AG09319 (cell line): ENCODE measurements at places on chromosomes 5 and 9.

GRCh38 chr9:80648336-80648735 is 1041.0 kb downstream of the TLE1 start:
- no peak for DNase-seq

DNA sequence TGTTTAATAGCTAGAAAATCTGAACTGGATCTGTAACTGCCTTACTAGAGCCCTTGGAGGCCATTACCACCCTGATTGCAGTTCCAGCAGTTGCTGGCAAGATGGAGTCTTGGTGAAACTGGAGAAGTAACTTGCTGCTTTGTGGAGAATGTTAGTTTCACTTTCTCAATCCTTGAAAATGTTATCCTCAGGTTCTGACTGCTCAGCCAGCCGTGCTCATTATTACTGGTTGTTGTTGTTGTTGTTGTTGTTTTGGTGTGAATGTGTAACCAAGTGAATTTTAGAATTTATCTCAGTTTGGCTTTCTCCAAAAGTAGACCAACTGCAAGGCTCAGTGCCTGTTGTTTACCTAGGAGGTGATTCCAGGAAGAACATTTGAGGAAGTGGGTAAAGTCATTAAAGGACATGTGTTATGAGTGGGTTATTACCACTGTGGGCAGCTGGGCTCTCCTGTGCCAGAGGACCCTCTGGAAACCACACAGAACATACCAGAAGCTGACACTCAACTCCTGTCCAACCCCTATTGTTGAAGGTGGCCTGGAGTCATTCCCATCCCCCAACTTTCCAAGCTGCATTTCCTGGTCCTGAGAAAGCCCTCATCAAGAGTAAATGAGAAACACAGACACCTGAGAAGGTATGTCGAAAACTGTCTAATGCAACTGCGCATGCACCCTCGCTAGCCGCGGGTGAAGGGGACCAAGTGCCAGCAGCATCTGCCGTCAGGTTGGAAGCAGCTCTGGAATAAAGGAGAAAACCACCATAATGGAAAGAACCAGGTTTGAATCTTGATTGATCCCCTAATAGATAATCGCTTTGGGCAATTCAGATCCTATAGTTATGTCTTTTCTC is 111.6 kb downstream of the CMYA5 start:
- DNase-seq: no peak

- DNase-seq: no peak
These were observed 13.4 kb upstream of the LTC4S start for GRCh38 chr5:179780362-179780761.

DNA sequence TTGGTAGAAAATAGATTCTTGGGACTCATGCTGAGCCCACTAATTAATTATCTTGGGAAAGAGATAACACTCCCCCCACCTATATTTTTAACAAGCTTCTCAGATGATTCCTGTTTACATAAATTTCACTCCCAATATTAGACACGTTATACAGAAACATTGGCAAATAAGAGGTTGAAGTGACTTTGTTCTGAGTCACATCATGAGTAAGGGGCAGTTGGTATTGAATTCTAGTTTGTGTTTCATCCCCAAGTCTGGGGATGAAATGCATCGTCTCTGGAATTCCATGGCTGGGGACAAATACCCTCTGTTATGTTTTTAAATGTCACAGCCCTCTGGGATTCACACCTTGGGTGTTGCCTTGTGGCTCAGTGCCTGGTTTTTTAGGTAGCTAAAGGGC is 41.0 kb downstream of the BASP1 start:
- DNase-seq: no peak

DNA sequence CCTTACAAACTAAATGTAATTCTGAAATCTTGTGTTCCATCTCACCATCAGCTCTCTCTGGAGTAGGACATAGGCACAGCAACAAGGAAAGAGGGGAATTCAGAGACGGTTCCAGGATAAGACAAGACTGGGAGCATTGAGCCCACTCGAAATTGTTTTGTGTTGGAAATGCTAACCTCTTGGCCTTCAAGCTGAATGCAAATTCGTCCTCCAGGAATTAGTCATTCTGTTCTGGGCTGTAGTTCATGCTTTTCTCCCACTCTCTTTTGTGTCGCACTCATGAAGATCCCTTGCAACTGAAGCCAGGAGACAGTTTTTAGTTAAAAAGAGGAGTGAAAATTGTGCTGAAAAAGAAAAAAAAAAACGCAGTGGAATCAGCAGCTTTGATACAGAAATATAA is 121.7 kb upstream of the SEMA6A start:
- DNase-seq: no peak

DNA sequence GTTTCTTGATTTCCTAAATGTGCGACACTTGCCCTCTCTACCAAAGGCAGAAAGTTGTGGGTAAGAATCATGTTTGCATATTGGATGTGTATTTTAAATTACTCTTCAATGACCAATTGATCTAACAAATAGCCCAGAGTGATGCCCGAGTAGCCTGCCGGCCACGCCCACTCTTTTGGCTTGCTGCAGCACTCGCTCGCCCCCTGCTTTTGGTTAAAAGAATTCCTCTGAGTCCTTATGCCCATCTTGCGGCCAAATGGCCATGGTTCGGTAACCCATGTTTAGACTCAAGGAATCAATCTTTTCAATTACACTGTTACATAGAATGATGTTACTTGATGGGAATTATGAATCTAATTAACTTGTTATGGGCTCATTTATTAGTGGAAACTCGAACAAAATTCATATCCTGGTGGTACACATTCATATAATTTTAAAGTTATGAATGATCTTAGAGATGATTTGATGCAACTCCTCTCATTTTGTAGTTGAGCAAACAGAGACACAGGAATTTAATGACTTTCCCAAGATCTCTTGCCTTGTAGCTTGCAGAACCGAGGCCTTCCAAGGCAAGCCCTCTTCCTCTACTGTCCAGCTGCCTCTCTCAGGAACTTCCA is 36.5 kb downstream of the PPIC start:
- no peak for DNase-seq

GRCh38 chr9:107793541-107793940 is 304.0 kb upstream of the KLF4 start:
- DNase-seq: no peak

GRCh38 chr5:107874795-107875194 is 204.1 kb upstream of the EFNA5 start:
- no peak for DNase-seq

GRCh38 chr5:143359869-143360268 is 43.6 kb downstream of the NR3C1 start:
- DNase-seq: no peak

DNA sequence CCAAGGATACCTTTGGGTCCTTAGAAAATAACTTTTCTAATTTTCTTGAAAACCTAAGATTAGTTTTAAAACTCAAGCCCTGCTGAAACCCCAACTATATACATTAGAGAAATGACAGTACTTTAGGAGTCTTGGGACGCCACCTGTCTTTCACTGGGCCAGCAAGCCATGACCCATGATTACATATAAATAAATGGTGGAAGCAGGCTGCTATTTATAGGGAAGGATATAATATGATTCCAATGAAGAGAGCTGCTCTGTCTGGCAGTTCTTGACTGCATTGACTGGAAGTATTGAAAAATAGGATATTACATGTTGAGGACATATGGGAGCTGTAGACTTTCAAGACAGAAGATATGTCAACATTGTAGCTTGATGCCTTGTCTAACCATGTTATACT is 7.3 kb downstream of the JMY start:
- DNase-seq: no peak

DNA sequence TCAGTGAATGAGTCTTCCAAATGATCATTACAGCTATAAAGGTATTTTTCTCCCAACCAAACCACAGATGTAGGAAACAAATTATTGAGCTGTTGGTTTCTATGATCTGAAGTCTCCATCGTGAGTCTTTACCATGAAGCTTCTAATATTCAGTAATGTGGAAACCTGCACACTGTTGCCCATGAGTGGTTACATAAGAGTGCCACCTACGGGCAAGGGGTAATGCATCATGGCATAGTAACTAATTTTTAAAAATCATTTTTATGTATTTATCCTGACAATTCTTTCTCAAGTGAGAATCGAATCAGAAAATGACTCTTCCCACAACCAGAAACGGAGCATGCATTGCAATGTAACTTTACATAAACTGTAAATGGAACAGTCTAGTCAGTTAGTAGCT is 282.5 kb upstream of the SMARCA2 start:
- no peak for DNase-seq

DNA sequence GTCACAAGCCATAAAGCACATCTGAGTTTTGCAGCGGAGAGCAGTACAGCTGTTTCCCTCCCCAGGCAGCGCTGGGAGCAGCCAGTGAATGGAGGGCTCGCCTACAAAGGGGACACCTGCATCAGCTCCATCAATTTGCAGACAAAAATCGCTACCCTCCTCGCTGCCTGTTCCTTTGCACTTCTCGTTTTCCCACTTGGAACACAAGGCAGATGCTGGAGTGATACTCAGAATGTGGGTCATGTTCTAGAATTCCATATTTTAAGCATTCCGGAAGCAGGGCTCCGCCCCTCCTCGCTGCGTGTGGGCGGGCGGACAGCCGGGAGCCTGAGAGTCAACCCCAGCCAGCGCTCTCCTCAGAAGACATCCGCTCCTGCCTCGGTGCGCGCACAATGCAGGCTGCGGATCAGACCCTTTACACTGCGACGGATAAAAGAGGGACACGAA is 92.1 kb downstream of the LMNB1 start:
- no peak for DNase-seq

DNA sequence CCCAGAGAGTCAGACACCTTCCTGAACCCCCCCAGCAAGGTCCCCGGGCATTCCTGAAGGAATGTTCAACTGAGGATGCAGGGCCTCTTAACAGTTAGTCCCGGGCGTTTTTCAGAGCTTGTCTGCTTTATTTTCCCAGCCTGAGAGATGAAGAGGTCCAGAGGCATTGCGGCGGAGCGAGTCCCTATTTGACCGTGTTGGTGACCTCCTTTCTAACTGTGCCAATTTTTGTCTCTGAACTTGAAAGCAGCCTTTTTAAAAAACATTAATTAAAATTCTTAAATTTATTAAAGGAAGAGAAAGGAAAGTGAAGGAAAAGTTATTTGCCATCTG is 433 bp upstream of the PTAR1 start:
- no peak for DNase-seq

- DNase-seq: peak; percentile 42
These were observed 47.4 kb downstream of the P4HA2 start for GRCh38 chr5:132180134-132180745.

DNA sequence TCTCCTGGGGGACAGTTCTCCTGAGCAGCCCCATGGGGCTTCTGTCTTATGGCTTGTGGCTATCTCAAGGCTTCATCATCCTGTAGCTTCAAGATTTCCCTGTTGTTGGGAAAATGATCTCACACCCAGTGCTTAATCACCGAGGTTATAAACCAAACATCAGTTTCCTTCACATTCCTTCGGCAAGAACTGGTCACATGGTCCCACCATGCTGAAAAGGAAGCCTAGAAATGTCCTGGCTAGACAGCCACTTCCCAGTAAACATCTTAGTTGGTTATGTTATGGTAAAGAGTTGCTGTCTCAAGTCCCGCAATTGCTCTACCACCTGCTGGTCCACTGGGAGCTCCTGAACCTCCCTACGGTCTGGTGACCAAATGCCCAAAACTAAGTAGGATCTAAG is 66.0 kb downstream of the RAB3C start:
- DNase-seq: no peak

DNA sequence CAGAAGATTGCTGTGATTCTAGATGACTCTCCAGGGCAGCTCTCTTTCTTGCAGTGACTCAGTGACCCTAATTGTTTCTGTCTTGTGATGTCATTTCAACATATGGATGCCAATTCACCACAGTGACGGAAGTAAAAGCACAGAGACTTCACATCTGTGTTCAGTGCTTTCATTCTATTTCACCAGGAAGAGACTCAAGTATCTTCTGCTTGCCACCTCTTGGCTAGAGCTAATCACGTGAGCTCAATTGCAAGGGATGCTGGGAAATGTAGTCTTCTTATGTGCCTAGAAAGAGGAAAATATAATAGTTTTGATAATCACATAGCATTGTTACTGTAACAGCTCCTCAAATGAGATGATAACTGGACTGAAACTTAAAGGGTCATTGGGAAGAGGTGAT is 453.3 kb upstream of the KLF4 start:
- no peak for DNase-seq

- no peak for DNase-seq
These were observed 58.8 kb downstream of the MTRR start for GRCh38 chr5:7927466-7928375.

DNA sequence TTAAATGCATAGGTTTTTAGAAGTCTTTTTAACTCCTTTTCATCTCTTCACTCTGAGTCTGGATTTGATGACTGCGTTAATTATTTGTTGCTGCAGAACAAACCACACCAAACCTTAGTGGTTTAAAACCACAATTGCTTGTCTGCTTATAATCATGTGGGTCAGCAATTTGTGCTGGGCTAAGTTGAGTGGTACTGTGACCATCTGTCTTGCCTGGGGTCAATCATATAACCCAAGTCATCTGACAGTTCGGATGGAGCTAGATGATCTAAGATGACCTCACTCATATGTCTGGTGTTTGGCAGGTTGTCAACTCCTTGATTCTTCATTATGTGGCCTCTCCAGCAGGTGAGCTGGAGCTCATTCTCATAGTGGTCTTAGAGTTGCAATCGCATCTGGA is 219.1 kb upstream of the ELAVL2 start:
- DNase-seq: no peak

GRCh38 chr5:150077996-150078801 is 8.2 kb downstream of the CSF1R start:
- no peak for DNase-seq

- DNase-seq: no peak
These were observed 20.4 kb downstream of the ERGIC1 start for GRCh38 chr5:172854451-172854871.

GRCh38 chr9:81519816-81520495 is 169.4 kb downstream of the TLE1 start:
- no peak for DNase-seq

- no peak for DNase-seq
These were observed 20.9 kb downstream of the MORN5 start for GRCh38 chr9:122180633-122181032.

- no peak for DNase-seq
These were observed 16.1 kb downstream of the C9orf50 start for GRCh38 chr9:129604766-129605163.

DNA sequence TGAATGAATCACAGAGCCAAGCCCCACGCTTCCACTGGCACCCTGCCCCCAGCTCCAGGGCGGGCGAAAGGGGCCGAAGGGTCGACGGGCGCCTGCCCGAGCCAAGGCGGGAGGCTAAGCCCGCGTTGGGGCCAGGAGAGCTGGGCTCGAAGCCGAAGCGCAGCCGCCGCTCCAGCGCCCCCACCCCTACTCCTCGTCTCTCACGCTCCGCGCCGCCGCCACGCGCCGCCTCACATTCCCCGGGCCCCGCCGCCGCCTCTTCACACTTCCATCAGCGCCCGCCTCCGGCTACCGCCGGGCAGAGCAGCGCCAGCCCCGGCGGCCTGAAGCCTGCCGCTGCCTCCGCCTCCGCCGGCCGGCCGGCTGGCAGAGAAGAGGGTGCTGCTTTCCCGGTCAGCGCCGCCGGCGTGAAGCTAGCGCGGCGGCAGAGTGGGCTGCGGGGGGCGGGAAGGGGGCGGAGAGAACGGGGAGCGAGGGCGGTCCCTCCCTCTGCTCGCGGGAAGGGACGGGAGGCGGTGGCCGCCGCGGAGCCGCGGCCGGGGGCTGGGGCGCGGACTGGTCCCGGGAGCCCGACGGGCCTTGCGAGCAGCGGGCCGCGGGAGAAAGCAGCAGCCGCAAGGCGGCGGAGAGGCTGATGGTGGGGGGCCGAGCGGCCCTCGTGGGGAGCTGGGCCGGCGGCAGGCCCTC is at the start of gene HOMER1:
HOMER1 (minus strand) TSS at position 431 of the 687 bp plus-strand sequence. CDS start 1,360 bp downstream, outside the sequence.
- peak; percentile 51 for DNase-seq
